ENCODE measurements at places on chromosomes 2 and 18.

GRCh38 chr2:109562421-109562820 is 51.3 kb downstream of the SEPTIN10 start:
- DNase-seq, result no peak

DNA sequence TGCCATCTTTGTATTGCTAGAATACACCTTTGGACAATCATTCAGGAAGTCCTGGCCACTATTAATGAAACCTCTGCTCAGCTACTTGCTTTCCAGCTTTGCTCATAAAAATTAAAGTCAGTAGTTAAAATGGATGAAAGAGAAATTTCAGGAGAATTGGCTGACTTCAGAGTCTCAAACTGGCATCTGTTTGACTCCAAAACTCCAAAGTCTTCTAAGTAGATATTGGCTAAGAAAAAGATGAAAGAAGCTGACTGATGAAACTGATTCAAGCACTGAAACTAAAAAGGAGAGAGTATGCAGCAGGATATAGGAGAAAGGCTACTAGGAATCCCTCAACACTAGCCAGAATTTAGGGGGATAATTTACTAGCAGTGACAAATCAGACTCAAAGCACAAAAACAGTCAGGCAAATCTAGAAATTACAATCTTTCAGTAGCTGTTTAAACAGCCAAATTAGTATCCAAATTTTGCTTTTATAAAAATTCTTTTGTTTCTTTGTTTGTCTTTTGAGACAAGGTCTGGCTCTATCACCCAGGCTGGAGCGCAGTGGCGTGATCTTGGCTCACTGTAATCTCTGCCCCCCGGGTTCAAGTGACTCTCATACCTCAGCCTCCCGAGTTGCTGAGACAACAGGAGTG is 52.1 kb upstream of the DTNA start:
- DNase-seq, result no peak

DNA sequence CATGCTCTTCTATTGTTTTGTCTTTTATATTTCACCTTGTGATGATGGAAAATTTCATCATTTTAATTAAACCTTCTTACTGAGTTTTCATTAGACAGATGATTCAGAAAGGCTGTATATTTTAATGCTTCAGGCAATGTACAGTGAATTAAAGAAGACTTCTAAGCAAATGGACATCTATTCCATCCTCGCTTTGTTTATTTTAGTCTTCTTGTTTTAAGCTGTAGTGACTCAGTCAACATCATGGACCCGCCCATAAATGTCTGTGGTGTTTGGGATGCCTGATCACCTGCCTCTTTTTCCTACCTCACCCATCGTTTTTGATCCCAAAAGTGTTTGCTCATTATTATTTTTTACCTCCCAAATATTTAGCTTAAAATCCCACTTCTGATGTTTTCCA is 43.1 kb downstream of the KYNU start:
- no peak for DNase-seq

DNA sequence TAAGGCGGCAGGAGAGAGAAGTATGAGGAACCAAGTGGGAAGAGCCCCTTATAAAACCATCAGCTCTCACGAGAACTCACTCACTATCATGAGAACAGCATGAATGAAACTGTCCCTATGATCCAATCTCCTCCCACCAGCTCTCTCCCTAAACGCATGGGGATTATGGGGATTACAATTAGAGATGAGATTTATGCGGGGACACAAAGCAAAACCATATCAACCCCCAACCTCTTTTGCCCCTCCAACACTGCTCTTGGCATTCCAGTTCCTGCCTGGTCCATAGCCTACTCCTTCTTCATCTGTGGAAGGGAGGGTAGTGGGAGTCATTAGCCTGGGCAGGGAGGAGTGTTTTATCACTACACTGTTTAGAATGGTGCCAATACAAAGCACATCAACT is 1.4 kb upstream of the EHD3 start:
- no peak for DNase-seq

DNA sequence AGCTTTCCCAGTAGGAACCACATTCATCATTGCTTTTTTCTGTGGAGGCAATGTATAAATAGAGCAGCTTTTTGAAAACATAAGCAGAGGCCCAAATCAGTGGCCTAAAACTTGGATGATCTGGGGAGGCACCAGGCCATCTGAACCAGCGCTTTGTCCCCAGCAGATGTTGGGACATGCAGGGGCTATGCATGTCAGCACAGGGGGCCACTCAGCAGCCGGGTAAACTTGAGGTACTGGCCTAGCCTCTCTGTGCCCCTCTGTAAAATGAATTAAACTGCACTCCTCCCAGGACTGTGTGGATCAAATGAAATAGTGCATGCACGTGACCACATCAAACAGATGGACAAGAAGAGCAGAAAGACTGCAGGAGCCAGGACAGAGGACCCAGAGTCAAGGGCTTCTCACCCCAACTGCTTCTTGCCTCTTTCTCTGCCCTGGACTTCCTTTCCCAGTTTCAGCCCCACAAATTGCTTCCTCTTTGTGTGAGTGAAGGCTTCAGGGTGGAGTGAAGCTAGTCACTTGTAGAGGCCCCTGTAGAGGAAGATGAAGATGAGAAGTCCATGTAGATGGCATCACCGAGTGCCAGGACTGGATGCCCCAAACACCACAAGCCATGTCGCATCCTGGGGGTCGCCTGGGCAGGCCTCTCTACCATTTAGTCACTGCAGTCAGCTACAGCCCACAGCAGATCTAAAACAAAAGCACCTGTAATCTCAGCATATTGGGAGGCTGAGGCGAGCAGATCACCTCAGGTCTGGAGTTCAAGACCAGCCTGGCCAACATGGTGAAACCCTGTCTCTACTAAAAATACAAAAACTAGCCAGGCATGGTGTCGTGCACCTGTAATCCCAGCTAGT is 53.2 kb downstream of the IMPA2 start:
- no peak for DNase-seq

DNA sequence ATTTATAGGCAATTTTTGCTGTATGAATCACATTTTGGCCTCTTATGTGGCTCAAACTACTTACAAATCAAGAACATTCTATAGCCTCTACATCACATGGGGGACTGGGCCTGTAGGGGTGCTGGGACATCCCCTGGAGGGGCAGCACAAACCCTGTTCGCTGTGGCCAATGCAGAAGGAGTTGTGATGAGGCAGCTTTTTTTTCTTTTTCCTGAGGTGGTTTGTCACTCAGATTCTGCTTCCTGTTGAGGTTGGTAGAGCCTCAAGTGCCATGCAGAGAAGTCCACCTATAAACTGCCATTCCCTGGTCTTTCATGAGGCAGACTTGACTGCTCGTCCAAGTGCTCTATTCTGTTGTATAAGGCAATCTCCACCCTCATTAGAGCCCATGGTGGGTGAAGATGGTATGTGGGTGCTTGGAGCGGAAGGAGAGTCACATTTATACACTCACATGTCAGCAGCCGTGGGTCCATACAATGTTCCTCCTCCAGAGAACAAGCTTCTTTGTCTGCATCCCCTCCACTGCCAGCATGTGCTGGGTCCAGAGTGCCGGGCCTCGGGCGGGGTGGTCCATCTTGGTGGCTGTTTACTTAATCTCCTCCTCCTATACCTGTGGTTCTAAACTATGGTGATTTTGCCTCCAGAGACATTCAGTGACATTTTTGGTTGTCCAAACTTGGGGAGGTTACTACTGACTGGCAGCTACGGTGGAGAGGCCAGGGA is 120.3 kb downstream of the ACOXL start:
- DNase-seq, result no peak

DNA sequence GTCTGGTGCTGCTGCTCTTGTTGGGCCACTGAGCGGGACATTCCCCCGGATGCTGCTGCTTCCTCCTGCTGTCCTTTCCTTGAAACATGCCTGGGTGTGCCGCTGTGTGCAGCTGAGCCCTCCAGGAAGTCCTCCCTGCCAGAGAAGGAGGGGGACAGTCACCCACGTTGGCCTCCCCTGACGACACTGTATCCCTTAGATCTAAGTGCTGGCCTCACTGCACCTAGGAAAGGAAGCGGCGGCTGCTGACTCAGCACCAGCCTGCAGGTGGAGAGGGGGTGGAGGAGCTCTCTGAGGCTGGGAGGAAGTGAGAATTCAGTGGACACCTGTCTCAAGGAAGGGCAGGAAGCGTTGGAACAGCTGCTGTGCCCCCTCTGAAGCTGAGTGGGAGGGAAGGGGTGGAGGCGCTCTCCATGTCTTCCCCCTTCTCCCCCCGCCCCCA is 239.8 kb downstream of the HAUS1 start:
- no peak for DNase-seq

- no peak for DNase-seq
These were observed 538.9 kb upstream of the REG3G start for GRCh38 chr2:78486565-78486964.

DNA sequence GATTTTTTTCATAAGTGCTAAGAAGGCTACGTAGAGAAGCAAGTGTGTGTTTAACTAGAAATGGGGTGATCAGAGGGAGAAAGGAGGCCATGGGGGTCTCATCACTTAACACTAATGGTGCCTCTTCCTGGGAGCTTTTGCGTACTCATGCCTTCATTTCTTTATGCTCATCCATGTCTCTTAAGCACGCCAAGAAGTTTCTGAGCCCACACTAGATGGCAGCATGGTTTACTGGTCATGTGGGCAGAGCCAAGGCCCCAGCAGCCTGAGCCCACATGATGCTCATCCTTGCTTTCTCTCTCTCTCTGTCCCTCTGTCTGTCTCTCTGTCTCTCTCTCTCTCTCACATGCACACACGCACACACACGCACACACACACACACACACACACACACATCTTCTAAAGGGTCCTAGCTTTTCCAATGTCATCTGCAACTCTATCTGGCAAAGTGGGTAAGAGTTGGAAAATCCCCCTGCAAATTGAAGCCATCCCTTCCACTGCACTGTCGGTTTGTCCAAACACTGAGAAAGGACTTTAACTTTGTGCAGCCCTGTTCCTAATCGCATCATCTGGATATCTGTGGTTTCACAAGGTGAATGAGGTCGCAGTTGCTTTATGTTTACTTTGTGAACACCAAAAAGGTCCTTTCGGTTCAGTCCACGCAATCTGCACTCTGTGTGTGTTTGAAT is 137.1 kb upstream of the CCDC68 start:
- DNase-seq, result no peak

GRCh38 chr2:47345590-47345924 is 57.4 kb upstream of the MSH2 start:
- DNase-seq, result no peak

DNA sequence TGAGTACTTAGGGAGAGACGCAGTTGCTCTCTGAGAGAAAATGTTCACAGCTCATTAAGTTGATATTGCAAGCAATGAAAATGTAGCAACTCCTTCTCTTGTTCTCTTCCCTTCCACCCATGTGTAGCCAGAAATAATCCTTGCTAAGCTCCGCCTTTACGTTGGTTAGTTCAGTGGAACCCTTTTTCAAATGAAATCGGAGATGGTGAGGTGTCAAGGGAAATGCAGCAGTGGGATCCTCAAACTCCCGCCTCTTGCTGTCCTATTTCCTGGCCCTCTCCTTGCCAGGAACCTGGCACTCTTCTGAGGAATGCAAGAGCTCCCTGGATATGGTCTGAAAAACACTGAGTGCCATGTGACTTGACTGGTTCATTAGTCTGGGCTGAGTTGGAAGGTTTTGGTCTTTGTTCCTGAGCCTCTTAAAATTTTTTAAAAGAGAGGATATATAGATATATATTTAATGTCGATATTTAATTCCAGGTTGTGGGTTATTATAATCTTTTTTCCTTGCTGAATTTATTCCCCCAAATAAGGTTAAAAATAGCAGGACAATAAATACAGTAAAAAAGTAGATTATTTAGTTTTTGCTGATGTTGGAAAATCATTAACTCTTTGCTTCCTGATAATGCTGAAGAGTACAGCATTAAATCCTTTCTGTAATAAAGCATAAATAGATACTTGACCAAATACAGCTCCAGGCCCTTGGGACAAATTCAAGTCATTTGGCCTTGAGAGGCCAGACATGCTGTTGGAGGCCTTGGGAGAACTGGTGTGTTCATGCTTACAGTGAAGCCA is 116.2 kb downstream of the EML6 start:
- no peak for DNase-seq
